Right renal cortex interstitium (tissue), 3 donors: ENCODE measurements at places on chromosomes 3 and 15. TPM values are rescaled to one million over a fixed set of nuclear protein-coding genes. Genes with fewer than 3 reads are reported as not detected.

Gene ATP2B2
- polyA plus RNA-seq, result 0.40 TPM

Gene SEMA3F
- polyA plus RNA-seq, result 67.4 TPM

- DNase-seq, result no peak
Measured at GRCh38 chr3:124443446-124443845, 286.8 kb upstream of the UMPS start.

GRCh38 chr3:181941250-181941649 lies 229.5 kb downstream of the SOX2 start:
- no peak for DNase-seq

GRCh38 chr3:108673988-108674661 lies 83.1 kb downstream of the RETNLB start:
- no peak for DNase-seq

- DNase-seq, result peak; percentile 55
Measured at GRCh38 chr3:118577055-118577777, 457.4 kb downstream of the IGSF11 start.

- no peak for DNase-seq
Measured at GRCh38 chr15:25990220-25990619, 127.1 kb upstream of the ATP10A start.

GRCh38 chr15:100942656-100943425 lies 23.7 kb downstream of the LRRK1 start:
- DNase-seq, result no peak

- DNase-seq, result no peak
Measured at GRCh38 chr3:95442766-95443165, 1371.6 kb upstream of the EPHA6 start.

DNA sequence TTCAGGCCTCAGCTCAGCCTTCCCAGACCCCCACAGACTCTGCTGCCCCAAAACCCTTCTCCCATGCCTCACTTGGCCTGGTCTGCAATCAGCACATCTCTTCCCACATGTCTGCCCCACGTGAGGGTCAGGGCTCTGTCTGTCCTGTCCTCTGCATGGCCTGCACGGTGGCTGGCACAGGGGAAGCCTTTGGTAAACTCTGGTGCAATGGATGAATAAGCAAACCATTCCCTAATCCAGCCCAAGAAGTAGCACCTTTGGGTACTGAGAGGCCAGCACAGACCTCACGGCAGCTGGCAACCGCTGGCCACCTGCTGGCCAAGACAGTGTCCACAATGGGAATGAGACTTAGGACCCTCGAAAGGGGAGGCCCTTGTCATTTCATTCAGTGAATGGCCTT lies 27.7 kb downstream of the ABTB1 start:
- no peak for DNase-seq

- DNase-seq, result no peak
Measured at GRCh38 chr15:28096411-28096669, 2.8 kb downstream of the OCA2 start.

GRCh38 chr15:82536409-82537350 lies 3.6 kb downstream of the RPS17 start:
- no peak for DNase-seq

DNA sequence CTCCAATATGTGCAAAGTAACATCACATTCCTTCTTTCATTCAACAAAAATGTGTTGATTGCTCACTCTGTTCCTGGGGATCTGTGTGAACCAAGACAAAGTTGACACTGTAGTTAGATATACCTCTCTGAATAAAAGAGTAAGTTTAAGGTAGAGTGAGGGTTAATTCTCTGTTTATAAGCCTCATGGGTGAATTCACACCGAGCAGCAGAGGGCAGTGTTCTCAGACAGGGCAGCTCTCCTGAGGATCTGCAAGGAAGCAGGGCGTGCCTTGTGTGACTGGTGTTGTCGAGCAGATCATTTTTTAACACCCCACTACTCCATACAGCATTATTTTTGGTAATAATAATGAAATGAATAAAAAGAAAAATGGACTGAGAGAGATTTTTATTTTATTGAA lies 34.4 kb downstream of the PAQR9 start:
- no peak for DNase-seq

GRCh38 chr15:45387380-45388007 lies 9.2 kb upstream of the GATM start:
- DNase-seq, result no peak

GRCh38 chr3:98962951-98963350 lies 61.5 kb upstream of the DCBLD2 start:
- no peak for DNase-seq

- no peak for DNase-seq
Measured at GRCh38 chr15:59558851-59559250, 52.7 kb upstream of the GCNT3 start.

DNA sequence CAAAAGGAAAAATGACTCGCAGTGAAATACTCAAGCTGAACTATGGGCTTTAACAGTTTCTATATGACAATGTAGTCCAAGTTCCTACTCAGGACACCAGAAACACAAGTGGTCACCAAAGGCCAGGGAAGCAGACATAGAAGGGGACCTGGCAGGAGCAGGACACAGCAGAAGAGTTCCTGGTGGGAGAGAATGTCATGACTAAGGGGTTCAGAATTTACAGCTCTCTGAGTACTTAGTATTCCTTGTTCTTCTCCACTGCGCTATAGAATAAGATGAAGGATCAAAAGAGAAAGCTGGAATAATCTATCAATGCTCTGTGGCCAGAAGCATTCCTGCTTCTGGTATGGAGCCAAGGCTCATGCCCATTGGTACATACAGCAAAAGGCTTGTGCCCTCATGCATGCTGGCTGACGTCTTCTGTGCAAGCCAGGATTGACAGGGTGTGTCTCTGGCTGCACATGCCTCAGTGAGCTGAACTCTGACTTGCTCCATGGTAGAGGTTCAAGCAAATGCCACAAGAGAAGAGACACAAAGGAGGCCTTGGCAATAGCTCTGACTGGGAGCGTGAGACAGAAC lies 128.7 kb upstream of the SLC2A2 start:
- no peak for DNase-seq
